NCI-H1105 (cell line): ENCODE measurements at places on chromosomes 1 and 21.

- DNase-seq = no peak
Observed at GRCh38 chr1:101301446-101302057, 64.7 kb downstream of the S1PR1 start.

- DNase-seq = no peak
Observed at GRCh38 chr1:37621326-37621870, 13.3 kb downstream of the RSPO1 start.

DNA sequence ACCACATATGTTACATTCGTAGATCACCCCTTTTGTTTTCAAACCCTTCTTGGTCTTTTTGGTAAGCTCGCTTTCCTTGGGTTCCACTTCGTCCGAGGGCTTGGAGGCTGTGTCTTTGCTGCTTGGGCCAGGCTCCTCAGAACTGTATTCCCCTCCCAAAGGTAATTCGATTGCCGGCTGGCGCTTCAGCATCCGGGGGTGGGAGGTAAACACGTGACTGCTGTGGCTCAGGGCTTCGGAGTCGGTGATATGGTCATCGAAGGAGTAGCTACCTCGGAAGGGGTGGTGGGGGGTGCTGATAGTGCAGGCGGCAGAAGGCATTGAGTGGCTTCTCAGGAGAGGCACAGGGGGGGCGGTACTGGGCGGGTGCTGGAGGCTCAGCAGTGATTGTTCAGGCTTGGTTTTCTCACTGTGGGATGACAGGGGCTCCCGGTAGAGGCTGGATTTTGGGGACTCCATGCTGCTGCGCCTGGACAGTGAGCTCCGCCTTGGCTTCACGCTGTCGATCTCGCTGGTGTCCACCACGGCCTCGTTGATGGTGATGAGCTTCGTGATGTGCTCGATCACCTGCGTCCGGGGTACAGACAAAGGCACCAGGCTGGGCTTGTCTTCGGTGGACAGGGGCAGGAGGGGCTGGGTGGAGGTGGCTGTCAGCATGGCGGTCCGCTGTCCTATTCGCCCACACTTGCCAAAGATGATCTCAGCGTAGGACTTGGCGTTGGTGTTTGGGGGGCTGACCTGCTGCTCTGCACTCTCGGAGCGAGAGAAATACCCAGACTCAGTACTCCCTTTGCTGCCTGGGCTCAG is 98.6 kb upstream of the EDN2 start:
- DNase-seq = no peak

- DNase-seq = no peak
Observed at GRCh38 chr1:235434001-235434400, 66.8 kb downstream of the TBCE start.
